ENCODE measurements at places on chromosomes 11 and 22.

- no peak for DNase-seq
Measured at GRCh38 chr11:3035333-3035732, 21.9 kb downstream of the CARS1 start.

GRCh38 chr22:17418890-17419324 is 49.6 kb downstream of the CECR2 start:
- DNase-seq, result no peak

GRCh38 chr22:39219071-39220039 is 25.4 kb downstream of the PDGFB start:
- DNase-seq, result no peak

DNA sequence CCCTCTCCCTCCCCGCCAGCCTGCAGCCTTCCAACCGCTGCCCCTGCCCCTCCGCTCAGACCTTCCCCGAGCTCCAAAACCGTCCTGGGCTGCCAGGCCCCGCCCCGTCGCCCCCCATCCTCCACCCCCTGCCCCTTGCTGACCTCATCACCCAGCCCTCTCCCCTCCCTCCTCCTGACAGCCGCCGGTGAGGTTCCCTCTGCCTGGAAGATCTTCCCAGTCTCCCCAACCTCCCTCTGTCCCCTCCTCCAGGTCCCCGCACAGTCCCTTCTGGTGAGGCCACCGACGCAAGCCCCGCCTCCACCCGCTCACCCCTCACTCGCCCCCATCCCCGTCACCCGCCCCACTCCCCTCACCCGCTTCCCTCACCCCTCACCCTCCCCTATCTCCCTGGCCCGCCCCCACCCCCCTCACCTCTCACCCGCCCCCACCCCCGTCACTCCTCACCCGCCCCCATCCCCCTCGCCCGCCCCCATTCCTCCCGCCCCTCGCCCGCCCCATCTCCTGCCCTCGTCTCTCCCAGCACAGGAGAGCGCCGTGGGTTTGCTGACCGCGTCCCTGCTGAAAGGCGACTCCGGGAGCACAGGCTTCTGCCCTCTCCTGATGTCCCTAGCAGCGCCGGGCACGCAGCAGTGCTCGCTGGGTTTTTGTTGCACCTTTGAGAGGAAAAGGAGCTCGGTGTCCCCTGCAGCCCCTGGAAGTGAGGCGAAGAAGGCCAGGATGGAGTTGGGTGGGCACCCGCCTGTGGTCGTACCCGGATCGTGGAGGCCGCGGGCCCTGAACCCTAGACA is 16.4 kb upstream of the UPK3A start:
- no peak for DNase-seq

DNA sequence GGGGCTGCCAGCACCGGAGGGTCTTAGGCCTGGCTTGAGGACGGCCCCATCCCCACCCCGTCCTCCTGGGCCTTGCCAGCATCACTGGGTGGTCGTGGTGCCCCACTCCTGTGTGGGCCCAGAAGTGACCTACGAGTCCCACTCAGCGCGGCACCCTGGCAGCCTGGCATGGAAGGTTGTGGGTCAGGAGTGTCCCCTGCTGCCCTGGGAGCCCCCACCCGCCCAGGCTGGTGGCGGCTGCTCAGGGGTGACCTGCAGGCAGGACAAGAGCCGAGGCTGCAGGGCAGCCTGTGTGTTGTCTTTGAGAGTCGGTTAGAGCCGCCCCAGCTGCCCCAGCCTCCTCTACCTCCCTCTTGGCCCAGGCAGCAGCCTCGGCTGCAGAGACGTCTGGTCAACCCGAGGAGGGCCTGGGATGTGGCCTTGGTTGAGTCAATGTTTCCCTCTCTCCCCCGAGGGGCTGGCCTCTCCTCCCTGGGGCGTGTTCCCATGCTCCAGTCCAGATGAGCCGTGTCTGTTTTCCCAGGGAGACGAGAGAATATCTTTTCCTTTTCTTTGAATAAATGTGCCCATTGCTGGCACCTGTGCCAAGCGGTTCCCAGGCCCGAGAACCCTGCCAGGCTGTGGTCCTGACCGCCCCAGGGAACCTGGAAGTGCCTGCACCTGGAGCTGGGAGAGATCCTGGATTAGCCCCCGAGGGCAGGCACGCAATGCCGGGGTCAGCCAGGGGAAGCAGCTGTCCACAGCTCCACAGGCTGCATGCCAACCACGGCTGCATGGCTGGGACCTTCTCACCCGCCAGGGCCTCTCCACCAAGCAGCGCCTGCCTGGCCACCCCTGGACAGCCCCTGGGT is 35.7 kb upstream of the MUC5AC start:
- no peak for DNase-seq

GRCh38 chr22:39153220-39153717 is 789 bp upstream of the CBX7 start:
- DNase-seq, result no peak

DNA sequence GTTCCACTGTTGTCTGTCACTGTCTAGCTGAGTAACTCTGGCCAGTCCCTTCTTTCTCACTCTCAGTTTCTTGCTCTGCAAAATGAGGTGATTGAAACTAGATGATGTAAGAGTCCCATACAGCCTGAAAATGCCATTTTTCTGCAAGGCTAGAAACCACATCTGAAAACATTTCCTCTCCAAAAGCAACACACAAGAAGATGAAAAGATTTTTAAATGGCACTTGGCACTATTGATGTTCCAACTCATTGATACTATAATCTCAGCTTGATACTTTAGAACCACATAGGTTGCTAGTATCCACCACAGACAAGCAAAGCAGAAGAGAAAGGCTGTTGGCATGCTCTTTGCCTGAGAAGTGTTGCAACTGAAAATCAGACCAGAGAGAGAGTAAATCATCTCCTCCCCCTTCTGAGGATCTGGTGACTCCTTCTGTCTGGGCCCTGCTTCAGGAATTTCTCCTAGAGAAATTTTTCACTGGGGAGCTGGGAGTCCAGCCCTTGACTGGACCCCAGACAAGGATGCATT is 1217.9 kb downstream of the LRRC4C start:
- no peak for DNase-seq

GRCh38 chr11:101390539-101390938 is 193.3 kb downstream of the TRPC6 start:
- no peak for DNase-seq

GRCh38 chr11:124123622-124124021 is 8.4 kb downstream of the VWA5A start:
- DNase-seq, result no peak

DNA sequence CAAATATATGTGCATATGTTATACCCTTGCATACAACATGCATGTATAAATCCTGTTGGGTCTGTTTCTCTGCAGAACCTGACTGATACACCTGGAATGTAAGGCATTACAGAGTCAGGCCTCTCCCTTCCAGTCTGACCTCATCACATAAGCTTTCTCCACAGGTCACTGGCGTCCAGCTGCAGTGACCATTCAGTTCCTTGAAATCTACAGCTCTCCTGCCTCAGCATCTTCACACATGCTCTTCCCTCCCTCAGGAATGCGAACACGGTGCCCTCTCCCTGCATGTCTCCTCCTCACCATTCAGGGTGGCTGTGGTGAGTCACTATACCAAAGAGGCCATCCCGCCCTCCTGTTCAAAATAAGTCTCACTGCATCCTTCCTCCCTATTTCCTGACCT is 657.8 kb upstream of the B3GAT1 start:
- no peak for DNase-seq

DNA sequence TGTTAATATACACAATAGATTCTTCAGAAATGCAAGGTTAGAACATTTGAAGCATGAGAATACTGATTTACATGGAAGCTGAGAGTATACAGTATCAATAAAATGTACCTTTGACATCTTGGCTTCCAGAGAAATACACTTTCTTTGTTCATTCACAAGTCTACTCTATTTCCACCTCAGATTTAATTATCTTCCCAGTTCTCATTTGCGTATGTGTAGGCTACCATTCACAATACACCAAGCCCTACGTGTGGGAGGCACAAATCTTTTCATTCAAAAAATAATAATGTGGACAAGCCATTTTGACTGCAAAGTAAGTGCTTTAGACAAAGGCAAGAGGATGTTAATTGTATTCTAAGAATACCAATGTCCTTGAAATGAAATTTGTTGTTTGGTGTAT is 132.7 kb upstream of the MTMR2 start:
- DNase-seq, result no peak

DNA sequence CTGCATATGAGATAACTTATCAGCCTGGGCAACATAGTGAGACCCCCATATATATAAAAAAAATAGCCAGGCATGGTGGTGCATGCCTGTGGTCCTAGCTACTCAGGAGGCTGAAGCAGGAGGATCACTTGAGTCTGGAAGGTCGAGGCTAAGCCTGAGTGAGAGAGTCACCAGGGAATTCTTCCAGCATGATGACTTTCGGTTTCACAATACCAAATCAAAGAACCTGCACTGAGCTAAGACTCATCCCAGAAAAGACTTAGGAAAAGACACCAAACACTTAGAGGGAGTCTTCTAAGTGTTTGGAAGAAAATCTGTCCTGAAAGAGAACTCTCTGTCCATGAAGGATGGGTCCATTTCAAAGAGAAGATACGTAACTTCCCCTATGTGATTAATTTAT is 12.7 kb downstream of the STK33 start:
- DNase-seq, result no peak

DNA sequence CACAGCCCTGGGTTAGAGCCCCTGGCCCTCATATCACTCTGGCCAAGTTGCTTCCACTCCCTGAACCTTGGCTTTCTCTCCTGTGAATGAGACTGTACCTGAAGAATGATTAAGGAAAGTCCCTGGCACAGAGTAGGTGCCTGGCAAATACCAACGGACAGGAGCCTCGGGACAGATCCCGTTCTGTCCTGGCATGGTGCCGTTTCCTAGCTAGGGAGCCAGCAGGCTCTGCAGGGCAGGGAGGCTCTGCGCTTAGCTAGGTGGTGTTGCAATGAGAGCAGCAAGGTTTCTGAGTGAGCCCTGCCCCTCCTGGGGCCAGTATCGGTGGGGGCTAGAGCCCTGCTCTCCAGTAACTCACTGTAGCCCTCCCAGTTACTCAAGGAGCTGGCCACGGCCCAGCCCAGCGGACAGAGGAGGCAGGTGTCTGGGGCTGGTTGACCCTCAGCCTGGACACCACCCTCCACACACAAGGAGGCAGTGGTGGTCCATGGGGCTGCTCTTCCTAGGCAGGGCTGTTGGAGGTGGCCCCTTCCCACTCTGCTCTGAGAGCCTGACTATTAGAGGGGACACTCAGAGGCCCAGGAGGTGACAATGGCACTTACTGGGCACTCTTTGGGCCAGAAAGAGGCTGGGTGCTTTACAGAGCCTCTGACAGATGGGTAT is 74.4 kb downstream of the NFAM1 start:
- no peak for DNase-seq

- DNase-seq, result peak; percentile 27
Measured at GRCh38 chr11:94786264-94787126, 18.3 kb downstream of the AMOTL1 start.

- peak; percentile 19 for DNase-seq
Measured at GRCh38 chr11:117328375-117329010, 839 bp downstream of the CEP164 start.

GRCh38 chr11:124762105-124762623 is at the start of gene ESAM:
TSS of gene ESAM (minus strand) at chr11:124762290. CDS start at chr11:124762154, 136 bp downstream.
- peak; percentile 54 for DNase-seq

- DNase-seq, result peak; percentile 34
Measured at GRCh38 chr11:128610721-128611617, 23.6 kb upstream of the ETS1 start.

DNA sequence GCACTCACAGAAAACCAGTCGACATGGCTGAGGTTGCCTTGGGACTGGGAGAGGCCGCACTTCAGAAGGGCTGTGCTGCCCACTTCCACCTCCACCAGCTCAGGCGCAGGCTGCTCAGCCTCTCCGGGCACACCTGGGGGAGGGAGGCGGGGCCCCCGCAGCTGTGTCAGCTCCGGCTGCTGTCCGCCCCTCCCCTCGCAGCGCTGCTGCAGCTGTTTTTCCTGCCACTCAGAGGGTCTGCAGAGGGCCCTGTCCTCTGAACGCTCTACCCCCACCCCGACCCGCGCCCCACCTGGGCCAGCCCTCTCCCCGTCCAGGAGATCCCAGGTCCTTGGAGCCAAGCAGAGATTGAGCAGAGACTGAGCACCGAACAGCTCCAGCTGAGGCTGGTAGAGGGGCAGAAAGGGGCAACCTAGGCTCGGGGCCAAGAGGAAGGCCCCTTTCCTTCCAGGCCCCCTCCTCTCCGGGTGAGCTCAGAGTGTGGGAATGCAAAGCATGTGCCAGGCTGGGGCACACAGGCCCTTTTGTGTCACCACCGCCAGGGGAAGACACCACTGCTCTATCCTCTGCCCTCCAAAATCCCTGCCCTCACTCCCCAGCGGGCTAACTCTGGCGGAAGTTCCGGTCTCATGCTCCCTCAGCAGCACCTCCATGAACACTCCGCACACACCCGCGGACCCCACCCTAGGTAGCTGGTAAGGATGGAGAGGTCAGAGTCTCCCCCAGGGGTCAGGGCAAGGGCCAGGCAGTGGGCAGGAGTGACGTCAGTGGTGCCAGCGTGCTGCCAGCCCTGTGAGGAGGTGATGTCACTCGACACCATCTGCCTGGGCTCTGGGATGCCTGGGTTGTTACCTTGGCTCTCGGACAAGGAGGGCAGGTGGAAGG is 1.6 kb downstream of the MCAM start:
- DNase-seq, result peak; percentile 35

DNA sequence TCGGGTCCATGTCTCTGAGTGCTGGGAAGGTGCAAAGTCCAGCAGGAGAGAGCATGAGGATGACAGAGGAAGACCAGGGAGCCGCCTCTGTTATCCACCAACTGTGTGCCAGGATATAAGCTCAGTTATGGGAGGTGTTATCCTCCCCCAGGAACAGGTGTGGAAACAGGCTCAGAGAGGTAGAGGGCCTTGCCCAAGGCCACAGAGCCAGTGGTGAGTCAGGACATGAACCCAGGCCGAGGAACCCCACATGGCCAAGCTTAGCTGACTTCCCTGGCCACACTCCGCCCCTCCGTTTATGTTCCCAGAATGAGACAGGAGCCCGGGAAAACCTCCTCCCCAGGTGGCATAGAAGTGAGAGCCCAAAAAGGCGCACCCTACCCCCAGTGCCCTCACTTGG is 50.3 kb downstream of the ISX start:
- DNase-seq, result no peak

GRCh38 chr11:87236368-87236767 is 198.6 kb downstream of the TMEM135 start:
- DNase-seq, result no peak

DNA sequence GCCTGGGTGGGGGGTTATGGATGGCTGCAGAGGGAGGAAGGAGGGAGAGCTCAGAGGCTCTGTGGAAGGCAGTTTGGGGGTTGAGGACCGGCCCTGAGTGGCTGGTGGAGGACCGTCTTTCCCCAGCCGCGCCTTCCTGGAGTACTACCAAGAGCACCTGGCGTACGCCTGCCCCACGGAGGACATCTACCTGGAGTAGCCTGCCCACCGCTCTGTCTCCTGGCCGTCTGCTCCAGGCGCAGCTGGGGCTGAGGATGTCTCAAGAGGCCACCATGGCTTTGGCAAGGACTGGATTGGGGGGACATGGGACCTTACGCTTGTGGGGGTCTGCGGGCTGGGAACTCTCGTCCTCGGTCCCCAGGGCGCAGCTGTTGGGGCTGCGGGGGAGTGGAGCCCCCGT is 10.0 kb downstream of the MAPK8IP2 start:
- DNase-seq, result no peak

GRCh38 chr11:78339945-78340344 is 77.7 kb downstream of the GAB2 start:
- no peak for DNase-seq

Measured in activated CD4-positive, alpha-beta T cell treated with anti-CD3 and anti-CD28 coated beads, Interleukin-2, Interleukin-4, amounts not matched to agents 100 ng/mL and 50 ng/mL, durations not matched to agents 16 hours and 8 hours (primary cell).